ENCODE measurements at places on chromosomes 7 and 10.
A peak's percentile ranks its signal among the peaks of the same experiment; 100 is the strongest.

- no peak for DNase-seq
Measured at GRCh38 chr7:130063036-130063435, 7.3 kb upstream of the KLHDC10 start.

DNA sequence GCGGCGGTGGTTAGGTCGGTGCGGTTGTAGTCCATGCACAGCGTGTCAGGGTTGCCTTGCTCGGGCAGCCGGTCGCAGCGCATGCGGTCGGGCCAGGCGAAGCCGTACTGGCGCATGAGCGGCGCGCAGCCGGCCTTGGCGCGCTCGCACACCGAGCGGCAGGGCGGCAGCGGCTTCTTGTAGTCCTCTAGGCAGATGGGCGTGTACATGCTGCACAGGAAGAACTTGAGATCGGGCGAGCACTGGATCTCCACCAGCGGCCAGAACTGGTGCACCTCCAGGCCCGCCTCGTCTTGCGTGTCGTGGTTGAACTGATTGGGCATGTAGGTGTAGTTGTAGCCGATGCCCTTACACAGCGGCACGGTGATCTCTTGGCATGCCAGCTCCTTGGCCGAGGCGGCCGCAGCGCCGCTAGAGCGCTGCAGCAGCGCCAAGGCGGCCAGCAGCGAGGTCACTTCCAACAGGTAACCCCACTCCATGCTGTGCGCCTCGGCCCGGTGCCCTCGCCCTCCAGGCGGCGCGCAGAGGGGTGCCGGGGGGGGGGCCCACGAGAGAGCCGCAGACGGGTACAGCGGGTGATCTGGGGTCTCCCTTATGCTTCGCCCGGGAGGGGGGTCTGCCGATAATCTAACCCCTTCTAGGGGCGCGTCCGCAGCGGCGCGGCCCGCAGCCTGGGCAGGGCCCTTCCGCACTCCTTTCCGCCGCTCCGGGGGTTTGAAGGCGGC is 983 bp downstream of the FZD8 start:
- DNase-seq: no peak

GRCh38 chr10:77448226-77448625 is 189.4 kb downstream of the KCNMA1 start:
- DNase-seq: no peak

- DNase-seq: no peak
Measured at GRCh38 chr10:209357-209756, 74.1 kb downstream of the ZMYND11 start.

GRCh38 chr7:155799514-155799913 is 12.7 kb downstream of the SHH start:
- no peak for DNase-seq

GRCh38 chr7:27693794-27694193 is 31.1 kb upstream of the HIBADH start:
- no peak for DNase-seq

DNA sequence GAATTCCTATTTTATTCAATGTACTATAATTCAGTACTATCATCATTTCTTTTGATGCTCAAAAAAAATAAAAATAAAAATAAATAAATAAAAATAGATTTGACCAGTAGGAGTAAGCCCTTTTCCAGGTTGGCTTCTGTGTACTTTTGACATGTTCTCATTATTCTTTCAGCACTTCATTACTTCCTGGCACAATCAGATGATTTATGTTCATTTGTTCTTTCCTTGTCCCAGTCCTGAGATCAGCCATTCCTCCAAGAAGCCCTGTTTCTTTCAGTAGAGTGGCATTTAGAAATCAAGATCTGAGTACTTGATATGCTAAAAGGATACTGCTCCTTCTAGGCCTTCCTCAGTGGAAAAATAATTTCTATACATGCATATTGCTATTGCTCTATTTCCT is 20.9 kb downstream of the ARL4A start:
- DNase-seq: no peak

DNA sequence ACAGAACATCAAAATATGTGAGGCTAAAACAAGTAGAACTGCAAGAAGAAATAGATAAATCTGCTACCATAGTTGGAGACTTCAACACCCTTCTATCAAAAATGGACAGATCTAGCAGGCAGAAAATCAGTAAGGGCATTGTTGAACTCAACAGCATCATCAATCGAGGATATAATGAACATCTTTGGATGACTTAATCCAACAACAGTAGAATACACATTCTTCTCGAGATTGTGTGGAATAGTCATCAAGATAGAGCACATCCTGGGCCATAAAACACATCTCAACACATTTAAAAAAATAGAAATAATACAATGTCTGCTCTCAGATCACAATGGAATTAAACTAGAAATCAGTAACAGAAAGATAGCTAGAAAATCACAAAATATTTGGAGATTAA is 9.9 kb downstream of the IGFBP1 start:
- no peak for DNase-seq

DNA sequence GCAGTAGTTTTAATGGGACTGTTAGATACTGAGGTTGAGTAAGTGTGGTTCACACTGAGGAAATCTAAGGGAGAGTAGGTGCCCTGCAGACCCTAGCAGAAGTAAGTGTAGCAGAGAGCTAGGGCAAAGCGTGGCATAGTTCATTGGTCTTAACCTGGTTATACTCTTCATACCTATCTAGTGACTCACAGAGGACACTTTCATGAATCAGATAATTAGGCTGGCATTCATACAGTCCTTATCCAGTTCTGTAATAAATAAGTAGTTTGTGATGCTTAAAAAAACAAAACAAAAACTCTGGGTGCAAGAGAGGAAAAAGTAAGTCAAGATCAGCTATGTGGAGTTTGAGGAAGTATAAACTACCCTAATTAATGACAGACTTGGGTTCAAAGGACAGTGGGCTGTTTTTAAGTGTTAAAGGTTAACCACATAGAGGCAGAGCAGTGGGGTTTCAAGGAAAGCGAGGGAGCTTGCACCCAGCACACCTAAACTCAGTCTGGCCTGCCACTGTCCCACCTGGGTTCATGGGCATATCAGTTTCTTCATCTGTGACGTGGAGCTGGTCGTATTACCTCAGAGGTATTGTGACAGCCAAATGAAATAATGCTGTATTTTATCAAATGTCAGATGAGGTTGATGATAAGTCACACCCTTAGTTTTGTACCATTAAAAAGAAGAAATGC is 27.1 kb downstream of the LMTK2 start:
- DNase-seq: no peak

DNA sequence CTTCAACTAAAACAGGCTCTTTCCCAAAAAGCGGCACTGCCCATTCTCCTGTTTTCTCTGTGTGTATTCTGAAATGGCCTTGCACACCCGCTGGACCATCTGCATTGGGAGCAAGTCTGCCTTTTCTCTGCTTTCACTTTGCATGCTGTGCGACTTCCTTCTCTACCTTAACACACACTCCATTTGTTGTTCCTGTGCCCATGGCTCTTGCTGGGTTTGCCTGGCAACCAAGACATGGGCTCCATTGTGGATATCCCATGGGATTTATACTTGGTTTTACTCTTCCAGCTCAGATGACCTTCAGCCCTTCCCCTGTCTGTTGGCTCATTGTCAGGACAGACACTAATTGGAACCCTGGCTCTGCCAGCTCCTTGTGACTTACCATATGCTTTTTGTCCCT is 465.3 kb downstream of the REEP3 start:
- DNase-seq: no peak

- no peak for DNase-seq
Measured at GRCh38 chr10:63071145-63071544, 62.0 kb upstream of the NRBF2 start.

GRCh38 chr10:48879451-48879850 is 60.2 kb downstream of the LRRC18 start:
- DNase-seq: no peak

DNA sequence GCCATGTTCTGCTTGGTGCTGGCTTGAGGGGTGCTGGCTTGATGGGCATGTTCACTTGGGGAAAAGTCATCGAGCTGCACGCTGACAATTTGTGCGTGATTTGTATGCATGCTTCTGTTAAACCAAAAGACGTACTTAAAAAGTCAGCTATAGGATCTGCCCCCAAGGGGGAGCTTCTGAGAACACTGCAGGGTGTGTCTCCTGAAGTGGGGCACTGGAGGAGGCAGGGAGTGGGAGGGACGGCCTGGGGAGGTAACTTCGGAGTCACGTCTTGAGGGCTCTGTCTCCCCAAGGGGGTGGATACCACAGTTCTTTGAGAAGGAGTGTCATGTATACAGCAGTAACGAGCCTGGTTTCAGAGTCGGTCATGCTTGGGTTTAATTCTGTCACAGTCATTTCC is 406.5 kb downstream of the PLXNA4 start:
- no peak for DNase-seq

DNA sequence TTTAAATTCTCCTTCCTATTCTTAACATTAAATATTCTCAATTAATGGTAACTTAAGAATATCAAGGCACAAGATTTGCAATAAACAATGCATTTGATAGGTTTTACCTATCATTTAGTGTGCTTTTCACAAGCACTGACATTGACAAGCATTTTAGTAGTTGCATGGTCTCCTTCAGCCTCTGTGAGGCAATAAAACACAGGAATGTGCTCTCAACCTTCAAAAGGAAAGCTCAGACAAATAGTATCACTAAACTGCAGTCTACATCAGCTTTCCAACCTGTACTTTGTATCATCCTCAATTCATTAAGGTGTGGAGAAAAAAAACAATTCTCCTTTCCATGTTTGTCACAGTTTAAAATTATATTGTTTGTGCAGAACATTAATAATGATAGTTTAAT is 51.1 kb upstream of the TSPAN13 start:
- no peak for DNase-seq

DNA sequence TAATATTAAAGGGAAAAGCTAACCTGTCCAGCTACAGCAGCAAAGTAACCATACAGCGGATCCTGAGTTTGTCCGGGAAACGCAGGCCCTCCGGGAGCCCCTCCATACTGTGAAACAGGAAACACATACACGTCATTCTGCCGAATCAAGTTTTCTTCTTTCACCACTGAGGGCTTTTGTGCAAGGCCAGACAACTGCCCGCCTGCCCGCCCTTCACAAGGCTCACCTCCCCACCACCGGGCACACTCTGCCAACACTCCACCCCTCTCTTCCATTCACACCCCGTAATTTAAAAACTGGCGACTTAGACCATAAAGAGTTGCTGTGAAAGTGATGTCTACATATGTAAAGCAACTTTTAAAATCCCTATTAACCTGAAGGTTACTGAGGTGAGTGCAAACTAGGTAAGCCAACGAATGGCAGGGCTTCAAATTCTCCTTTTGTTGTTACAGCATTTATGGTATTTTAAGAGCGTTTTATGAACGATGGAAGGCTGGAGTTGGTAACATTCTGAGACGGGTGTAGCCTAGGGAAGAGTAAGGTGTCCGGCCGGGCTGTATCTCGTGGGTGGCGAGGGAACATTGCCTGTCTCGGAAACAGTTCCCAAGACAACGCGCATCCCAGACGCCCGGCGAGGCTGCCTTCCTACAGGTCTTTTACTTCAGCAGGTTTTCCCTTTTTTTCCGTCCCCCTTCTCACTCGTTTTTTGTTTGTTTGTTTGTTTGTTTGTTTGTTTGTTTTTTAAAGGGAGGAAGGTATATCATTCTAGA is 817 bp downstream of the SRI start:
- no peak for DNase-seq

GRCh38 chr7:158494162-158494586 is 93.4 kb downstream of the PTPRN2 start:
- no peak for DNase-seq

GRCh38 chr10:75619635-75620034 is 188.2 kb downstream of the LRMDA start:
- DNase-seq: no peak

- DNase-seq: no peak
Measured at GRCh38 chr7:92020636-92021035, 80.0 kb downstream of the AKAP9 start.

GRCh38 chr10:78931321-78932053 is 137.3 kb upstream of the ZMIZ1 start:
- DNase-seq: peak; percentile 90

DNA sequence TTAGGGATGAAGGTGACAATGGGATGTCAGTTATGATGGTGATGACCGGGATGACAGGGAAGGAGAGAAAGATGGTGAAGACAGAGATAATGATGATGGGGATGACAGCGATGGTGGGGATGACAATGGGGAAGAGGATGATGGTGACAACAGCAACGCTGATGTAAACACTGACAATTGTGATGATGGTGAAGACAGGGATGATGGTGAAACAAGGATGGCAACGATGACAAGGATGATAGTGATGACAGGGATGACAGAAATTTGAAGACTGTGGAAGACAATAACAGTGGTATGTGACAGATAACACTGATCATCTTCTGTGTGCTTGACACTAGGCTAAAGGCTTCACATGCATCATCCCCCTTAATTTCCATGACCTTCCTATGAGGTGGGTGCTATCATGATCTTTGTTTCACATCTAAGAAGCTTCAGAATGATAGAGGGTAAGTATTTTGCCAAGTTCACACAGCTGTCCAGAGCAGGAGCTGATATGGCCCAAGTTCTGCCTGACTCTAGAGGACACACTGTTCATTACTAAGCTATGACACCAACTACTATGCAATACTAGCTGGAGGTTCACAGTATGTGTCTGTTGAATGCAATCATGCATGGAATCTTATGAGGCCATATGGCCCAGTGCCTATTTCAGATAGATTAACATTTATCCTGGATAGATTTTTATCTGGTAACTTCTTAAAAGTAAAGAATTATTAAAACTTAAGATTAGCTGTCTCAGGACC is 105.6 kb downstream of the RNLS start:
- no peak for DNase-seq

GRCh38 chr10:102802920-102803534 is 34.2 kb downstream of the CYP17A1 start:
- DNase-seq: peak; percentile 86

DNA sequence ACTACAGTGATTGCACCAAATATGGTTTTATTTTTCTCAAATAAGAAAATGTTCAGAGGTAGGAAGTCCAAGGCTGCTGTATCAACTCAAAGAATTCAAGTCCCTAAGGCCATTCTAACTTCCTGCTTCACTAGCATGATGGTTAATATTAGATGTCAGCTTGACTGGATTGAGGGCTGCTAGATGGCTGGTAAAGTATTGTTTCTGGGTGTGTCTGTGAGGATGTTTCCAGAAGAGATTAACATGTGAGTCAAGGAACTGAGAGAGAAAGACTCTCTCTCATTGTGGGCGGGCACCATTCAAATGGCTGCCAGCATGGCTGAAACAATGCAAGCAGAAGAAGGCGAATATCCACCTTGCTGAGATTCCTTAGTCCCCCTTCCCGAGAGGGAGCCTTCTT is 77.4 kb upstream of the NRBF2 start:
- no peak for DNase-seq

GRCh38 chr7:22723181-22723601 is 3.8 kb upstream of the IL6 start:
- DNase-seq: no peak

GRCh38 chr7:108603656-108604306 is 34.1 kb downstream of the DNAJB9 start:
- no peak for DNase-seq

GRCh38 chr10:83515001-83515400 is 624.3 kb upstream of the GHITM start:
- DNase-seq: no peak

DNA sequence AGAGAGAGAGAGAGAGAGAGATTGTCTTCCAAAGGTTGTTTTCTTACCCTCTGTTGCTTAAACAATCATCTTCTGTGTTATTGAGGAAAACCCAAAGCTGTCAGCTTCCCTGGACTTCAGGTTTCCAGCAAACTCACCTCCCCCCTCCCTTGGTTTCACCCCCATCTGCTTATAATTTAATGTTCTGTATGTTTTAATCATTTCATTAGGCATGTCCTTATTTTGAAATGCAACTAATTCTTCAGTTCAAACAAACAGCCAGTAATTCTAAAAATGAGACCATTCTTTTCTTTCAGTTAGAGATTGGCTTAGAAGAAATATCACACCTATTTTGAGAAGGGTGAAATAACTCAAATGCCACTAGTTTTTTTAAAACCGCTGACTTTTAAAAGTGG is 102.9 kb downstream of the FAM204A start:
- DNase-seq: no peak

GRCh38 chr10:58715061-58715460 is 202.4 kb downstream of the BICC1 start:
- no peak for DNase-seq

Measured in GM04504 (cell line).